Stimulated activated CD8-positive, alpha-beta memory T cell treated with anti-CD3 and anti-CD28 coated beads, Interleukin-15, amount 100 ng/mL, for 4 hours (primary cell): ENCODE measurements at places on chromosomes 1 and 21.

DNA sequence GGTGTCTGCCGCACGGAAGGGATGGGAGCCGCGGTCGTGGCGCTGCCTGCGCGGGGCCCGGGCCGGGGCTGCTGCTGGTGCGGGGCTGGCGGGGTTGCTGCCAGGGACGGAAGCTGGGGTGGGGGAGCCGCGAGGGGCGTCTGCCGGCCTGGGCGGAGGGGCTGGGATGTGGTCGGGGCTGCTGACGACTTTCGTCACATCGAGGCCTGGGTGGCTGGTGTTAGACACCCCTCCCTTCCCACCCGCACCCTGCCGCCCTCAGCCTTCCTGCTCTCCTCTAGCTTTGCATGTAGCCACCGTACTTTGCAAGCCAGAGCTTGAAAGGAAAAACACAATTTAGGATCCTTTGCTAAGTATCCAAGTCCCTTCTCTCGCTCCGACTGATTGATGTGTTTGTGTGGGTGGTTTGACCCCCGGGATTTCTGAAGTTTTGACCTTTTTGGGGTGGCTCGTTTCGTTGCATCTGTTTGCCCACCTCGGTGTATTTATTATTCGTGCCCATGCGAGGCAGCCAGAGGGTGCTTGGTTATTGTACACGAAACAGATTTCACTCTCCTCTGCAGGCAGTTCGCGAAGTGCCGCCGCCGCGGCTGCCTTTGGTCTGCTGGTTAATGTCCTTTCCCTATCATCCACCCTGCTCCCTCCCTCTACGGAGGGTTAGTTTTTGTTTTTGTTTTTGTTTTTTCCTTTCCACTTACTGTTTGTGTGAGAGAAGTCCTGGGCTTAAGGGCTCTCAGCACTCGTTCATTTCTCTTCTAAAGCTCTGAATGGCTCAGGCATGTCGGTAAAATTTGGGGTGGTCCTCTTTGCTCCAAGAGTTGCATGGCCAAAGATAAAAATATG lies 868 bp downstream of the C1orf21 start:
- DNase-seq, result no peak

GRCh38 chr1:70966018-70966638 lies 81.5 kb downstream of the PTGER3 start:
- no peak for DNase-seq

GRCh38 chr1:191290441-191290840 lies 812.8 kb upstream of the BRINP3 start:
- DNase-seq, result no peak

DNA sequence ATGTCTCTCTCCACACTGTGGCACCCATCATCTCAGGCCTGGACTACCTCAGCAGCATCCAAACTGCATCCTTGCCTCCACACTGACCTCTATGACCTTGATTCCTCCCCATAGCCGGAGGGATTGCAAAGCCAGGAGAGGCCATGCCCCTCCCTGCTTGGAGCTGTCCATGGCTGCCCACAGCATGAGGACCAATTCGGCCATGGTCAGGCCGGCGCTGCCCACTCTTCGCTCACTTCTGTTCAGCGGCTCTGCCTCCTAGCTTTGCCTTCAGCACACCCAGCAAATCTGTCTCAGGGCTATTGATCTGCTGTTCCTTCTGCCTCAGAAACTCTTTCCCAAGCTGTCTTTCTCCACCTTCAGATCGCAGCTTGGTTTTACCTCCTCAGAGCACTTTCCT lies 94.5 kb downstream of the TNR start:
- no peak for DNase-seq
